ENCODE measurements at places on chromosomes 2 and 18. TPM values are rescaled to one million over a fixed set of nuclear protein-coding genes. Genes with fewer than 3 reads are reported as not detected.
A peak's percentile ranks its signal among the peaks of the same experiment; 100 is the strongest.

Gene TGFA
- total RNA-seq = not detected

GRCh38 chr2:148643421-148643820 lies 1.1 kb upstream of the EPC2 start:
- no peak for DNase-seq

DNA sequence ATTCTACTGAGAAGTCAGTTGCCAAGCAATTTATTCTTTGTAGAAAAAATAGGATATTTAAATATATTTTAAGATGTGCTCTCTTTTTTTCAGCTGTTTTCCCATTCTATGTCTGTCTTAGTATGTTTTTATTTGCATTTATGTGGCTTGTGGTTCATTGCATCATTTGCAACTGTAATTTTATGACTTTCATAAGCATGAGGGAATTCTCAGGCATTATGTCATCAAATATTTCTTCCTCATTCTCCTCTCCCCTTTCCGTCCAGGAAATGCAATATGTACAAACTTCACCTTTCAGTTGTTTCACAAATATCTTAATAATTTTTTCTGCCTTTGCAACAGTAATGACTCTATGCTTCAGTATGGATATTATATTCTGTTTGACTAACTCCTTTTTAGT lies 560.2 kb upstream of the LRATD1 start:
- DNase-seq = peak; percentile 26

DNA sequence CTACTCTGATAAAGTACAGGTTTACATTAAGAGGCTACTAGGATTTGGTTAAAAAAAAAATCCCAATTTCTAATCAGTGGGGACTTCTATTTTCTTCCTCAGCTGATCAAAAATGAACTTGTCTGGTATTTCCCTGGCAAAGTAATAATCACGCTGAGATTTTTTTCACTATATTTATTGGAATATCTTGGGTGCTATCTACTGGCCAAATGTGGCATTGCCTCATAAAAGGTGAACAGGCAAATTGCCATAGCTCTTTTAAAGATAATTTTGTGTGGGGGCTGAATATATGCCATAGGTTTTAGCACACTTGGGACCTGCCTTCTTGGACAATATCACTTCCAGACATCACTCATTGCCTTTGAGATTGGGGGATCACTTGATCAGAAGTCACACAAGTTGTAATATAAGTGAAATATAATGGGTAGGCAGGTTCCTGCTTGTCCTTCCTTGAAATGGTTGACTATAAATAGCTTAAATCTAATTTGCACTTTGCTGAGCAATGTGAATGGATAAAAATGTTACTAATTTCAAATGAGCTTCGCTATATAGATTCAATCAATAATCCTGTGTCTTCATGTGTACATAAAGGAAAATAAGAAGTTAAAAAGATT lies 7.0 kb upstream of the NXPH2 start:
- DNase-seq = peak; percentile 31

Gene ADCYAP1
- total RNA-seq = not detected
